Nephron progenitor cell (in vitro differentiated cells): ENCODE measurements at places on chromosomes 7 and 10.
A peak's percentile ranks its signal among the peaks of the same experiment; 100 is the strongest.

GRCh38 chr10:10515479-10516204, 502.0 kb upstream of the CELF2 start:
- no peak for DNase-seq

DNA sequence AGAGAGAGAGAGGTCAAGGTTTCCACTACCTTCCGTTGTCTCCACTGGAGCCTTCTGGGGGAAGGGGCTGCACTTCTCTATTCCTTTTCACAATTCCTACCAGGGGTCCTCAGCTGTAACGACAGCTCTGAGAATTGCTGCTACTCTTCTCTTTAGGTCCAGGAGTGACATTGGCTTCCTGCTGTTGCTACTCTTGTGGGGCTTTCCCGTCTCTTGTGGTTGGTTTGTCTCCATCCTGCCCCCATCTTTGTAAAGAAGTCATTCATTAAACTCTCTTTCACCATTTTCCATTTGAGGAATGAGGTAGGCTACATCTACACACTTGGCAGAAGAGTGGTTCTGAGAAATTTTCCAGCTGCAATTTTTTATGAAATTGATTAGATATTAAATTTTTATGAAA, 238.8 kb upstream of the LYZL1 start:
- DNase-seq, result no peak

- DNase-seq, result no peak
These were observed 22.5 kb downstream of the FAM171A1 start for GRCh38 chr10:15348579-15348978.

DNA sequence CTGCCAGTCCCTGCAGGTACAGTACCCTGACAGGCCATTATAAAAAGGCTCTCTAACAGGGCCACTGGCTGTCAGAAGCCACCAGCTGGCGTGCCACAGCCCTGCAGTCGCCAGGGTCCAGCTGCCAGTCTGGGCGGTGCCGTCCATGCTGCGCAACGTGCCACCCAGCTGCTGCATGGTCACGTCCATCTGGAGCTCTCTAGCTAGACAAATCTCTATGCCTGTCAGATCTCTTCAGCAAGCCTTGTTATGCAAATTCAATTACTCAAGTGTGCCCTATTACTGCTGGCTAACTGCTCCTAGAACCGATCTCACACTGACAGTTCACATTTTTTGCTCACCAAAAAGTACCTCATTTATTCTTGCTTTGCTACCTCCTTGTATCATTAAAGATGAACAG, 75.9 kb downstream of the HIBADH start:
- no peak for DNase-seq

DNA sequence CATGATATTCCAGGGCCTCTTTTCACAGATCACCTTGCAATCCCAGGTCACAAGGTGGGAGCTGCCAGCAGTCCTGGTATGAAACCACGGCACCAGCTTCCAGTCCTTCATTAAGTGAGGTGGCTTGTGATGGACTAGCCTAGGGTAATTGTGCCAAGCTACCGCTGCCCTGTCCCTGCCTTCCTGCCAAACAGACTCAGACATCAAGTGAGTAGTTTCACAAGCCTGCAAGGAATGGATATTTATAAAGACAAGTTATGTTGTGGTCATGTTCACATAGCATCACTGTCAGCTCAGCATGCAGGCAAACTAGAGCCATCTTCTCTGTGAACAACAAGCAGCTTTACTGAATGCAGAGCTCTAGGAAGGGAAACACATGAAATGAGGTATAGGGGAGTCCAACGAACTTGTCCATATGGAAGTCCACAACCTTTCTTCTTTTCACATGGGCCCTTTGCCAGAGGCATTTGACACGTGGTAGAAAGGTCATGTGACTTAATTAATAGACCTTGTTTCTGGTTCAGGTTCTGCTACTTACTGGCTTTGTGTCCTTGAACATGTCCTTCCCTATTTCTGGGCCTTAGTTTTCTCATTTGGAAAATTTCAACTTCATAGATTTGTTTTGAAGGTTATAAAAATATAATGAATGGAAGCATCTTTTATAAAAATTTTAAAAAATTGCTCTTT, 1061.2 kb downstream of the KCNMA1 start:
- DNase-seq, result no peak

- DNase-seq, result peak; percentile 16
These were observed 184.7 kb upstream of the PFKP start for GRCh38 chr10:2882628-2883027.

DNA sequence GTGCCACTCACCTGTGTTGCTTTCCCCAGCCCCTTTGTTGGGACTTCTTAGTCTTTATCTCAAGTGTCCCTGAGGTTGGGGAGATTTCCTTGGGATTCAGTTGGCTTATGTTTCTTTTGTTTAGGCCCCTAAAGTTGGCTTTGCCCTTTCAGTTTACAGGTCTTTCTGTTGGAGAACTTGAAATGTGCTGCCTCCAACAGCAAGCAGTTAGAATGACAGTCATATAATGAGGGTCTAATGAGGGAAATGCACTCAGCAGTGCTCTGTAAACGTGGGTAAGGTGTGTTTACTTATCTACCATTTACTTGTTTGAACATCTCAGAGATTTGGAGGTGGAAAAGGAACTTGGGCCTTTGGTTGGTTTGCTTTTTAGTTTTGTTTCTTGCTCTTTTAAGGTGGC, 191.4 kb upstream of the STK17A start:
- DNase-seq, result no peak

- no peak for DNase-seq
These were observed 63.0 kb downstream of the NEURL1 start for GRCh38 chr10:103556383-103557007.

- DNase-seq, result no peak
These were observed 81.9 kb downstream of the CREM start for GRCh38 chr10:35208536-35208935.

DNA sequence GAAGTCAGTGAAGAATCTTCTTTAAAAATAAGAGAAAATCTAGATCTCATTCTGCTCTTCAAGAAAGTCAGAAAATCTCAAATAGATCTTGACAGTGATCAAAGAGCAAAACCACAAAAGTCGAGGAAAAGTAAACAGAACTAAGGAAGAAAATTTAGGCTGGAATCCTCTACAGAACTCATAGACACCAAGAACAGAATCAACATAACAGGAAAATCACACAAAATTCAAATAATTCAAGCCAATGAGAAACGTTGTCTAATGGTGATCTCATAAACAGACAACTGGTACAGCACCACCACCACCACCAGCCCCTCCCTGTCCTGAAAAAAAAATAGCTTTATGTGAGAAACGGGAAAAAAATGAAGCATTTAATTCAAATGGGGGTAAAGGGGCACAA, 6.9 kb downstream of the ITGB1 start:
- no peak for DNase-seq

DNA sequence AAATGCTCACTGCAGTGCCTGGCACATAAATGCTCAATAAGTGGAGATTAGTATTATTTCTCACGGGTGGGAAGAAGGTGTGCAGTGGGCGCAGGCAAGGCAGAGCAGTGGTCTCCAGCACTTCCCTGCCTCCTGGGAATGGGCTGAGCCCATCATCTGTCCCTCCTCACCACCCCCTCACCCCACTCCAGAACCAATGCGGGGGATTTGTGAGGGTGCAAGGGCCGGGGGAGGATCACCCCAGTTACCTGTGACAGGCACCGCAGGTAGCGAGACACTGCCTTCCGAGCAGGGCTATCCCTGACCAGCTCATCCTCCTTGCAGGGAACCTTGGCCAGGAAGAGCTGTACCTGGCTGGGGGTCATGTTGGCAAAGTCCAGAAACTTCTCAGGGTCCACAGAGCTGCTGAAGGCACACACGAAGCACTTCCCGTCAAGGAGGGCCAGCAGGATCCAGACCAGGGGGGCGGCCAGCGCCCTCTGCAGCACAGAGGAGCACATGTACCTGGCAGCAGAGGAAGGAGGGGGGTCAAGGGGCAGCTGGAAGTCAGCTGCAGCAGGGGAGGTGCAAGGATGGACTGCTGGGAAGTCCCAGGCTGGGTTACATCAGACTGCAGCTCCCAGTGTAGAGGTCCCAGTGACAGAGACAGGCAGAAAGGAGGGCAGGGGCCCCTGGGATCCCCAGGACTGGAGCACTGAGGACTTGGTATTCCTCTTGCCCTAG, 2.8 kb downstream of the CALHM3 start:
- peak; percentile 48 for DNase-seq

- DNase-seq, result no peak
These were observed 164.2 kb downstream of the RAPGEF5 start for GRCh38 chr7:22192801-22193200.

DNA sequence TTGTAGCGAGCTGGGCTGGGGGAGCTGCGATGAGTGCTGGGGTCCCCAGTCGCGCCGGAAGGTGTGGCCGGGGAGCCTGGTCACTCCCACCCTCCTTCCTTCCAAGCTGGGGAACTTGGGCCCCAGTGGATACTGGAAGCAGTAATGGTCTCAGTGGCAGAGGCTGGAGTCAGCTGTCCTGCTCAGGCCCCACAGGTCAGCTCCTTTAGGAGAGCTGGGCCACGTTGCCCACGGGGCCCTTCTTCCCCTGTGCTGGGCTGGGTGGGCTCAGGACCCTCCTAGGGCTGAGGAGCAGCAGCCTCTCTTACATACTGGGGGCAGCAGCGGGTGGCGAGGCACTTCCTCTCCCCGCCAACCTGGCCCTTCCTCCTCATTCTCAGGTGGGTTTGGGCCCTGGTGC, 200.6 kb upstream of the MKI67 start:
- no peak for DNase-seq
